Spleen (tissue), 13 donors: ENCODE measurements at places on chromosomes 13 and 19. TPM values are rescaled to one million over a fixed set of nuclear protein-coding genes. Genes with fewer than 3 reads are reported as not detected.

Gene VAV1
- 34.8 TPM for polyA plus RNA-seq

Gene KLK1
- 54.5 TPM for polyA plus RNA-seq

DNA sequence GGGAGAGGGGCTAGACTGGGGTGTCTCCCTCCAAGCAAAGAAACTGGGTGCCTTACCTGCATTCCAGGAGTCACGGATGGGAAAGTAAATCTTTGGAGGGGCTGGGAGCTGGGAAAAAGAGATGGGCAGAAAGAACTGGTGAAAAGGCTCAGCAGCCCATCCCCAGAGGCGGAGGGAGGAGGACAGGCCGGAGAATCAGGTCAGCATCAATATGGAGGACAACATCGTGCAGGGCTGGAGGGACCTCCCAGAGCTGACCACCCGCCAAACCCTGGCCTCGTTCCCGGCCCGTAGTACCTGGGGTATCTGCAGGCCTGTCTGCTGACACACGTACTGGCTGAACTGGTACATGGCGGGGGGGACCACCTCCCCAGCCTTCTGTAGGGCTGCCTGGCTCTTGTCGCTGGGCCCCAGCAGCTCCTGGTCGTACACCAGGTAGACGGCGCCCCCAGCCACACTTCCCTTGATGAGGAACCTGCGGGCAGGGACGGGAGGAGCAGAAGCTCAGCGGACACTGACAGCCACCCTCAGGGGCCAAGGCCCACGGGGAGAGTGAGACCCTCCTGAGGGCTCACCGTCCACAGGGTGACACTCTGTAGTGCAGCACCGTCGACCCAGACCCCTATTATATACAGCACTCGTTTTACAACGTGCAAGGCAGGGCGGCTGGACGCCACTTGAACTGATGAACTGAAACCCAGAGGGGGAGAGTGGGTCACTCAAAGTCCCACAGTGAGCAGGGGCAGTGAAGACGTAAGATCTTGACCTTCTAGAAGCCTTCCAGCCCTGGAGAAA lies 830 bp downstream of the MICOS13 start:
- H3K36me3 ChIP-seq, result peaks cover 8% of the 10 kb centered on the region
- H3K4me3 ChIP-seq, result peak overlapping the region; percentile 85
- H3K27ac ChIP-seq, result peak overlapping the region; percentile 94
- no peaks in the 10 kb centered on the region for H3K27me3 ChIP-seq

- no peaks in the 10 kb centered on the region for H3K36me3 ChIP-seq
- H3K27ac ChIP-seq, result no peak overlapping the region
- no peak overlapping the region for H3K4me3 ChIP-seq
Measured at GRCh38 chr19:3243819-3244700, 19.6 kb downstream of the CELF5 start.

- no peaks in the 10 kb centered on the region for H3K27me3 ChIP-seq
- no peak overlapping the region for H3K27ac ChIP-seq
- H3K4me3 ChIP-seq, result no peak overlapping the region
- no peak for DNase-seq
- H3K36me3 ChIP-seq, result no peaks in the 10 kb centered on the region
- no peaks in the 10 kb centered on the region for H3K4me1 ChIP-seq
Measured at GRCh38 chr13:69946511-69946910, 161.1 kb upstream of the ATXN8OS start.

GRCh38 chr19:57106722-57107235 lies 13.0 kb upstream of the USP29 start:
- no peak overlapping the region for H3K4me3 ChIP-seq
- no peaks in the 10 kb centered on the region for H3K36me3 ChIP-seq
- no peak for DNase-seq
- no peaks in the 10 kb centered on the region for H3K4me1 ChIP-seq
- H3K27me3 ChIP-seq, result peaks cover 34% of the 10 kb centered on the region
